ENCODE measurements at places on chromosomes 5 and 9. TPM values are rescaled to one million over a fixed set of nuclear protein-coding genes. Genes with fewer than 3 reads are reported as not detected.

The TUBB4B gene
- total RNA-seq: 181 TPM

The PCDHA13 gene
- 2.8 TPM for total RNA-seq

DNA sequence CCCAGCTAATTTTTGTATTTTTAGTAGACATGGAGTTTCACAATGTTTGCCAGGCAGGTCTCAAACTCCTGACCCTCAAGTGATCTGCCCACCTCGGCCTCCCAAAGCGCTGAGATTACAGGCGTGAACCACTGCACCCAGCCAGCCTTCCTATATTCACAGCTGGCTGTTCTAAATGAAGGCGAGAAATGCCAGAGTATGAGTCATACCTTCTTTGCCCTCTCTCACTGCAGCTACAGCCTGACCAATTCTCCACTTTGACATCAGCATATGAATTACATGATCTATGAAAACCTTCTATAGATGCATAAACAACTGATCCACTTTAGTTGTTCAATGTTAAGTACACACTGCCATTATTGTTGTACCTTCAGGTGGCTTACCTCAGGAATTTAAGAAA lies 14.5 kb downstream of the APTX start:
- DNase-seq: no peak

DNA sequence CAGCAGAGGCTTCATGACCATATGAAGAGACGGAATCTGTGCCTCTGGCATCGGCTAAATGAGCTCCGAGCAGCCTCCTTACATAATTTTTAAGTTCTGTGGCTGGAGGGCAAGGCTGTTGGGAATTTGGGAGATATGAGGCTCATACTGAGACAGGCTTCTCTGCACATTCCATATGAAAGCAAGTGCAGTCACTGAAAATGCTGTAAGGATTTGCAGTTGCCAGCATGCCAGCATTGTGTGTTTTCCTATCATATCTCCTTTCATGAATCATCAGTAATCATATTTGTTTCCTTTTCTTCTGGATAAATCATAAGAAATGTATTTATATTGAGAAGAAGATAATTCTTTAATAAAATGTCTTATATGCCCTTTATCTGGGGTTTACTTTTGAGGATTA lies 775.4 kb downstream of the SEMA5A start:
- no peak for DNase-seq

- DNase-seq: no peak
Observed at GRCh38 chr5:73284985-73285384, 112.0 kb downstream of the TMEM174 start.

DNA sequence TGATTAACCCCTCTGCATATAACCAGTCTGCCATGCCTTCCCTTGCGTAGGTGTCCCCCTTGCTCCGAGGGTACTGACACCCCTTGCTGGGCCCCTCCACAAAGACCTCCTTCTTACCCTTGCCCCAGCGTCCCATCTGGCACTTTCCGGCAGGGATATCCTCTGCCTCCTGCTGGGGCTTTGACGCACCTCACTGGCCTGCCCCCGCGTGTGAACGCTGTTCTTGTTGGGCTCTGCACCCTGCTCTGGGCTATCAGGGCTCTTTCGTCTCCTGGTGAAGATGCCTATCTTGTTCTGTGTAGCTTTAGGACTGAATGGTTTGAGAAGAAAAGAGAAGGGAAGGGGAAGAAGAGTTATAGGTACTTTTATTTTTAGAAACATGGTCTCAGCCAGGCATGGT lies 53.0 kb downstream of the SUB1 start:
- no peak for DNase-seq
